ENCODE measurements at places on chromosomes 4 and X.
A peak's percentile ranks its signal among the peaks of the same experiment; 100 is the strongest.

GRCh38 chr4:157219711-157220370 lies 687 bp upstream of the GRIA2 start:
- DNase-seq: no peak

GRCh38 chrX:144627947-144628346 lies 619.4 kb upstream of the SPANXN1 start:
- DNase-seq: no peak

DNA sequence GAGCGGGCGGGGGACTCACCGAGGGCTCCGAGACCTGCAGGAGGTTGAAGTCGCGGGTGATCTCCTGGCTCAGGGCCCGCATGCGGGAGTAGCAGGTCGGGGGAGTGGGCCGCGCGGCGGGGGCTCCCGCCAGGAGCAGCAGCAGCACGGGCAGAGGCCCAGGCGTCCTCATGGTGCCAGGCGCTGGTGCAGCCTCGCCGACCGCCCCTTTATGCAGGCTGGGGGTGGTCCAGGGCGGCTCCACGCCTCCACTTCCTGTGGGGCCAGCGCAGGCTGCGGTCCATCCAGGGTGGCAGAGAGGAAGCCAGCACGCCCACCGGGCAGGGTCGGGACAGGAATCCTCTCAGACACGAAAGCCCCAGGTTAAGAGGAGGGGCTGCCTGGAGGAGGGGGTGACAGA lies at the start of gene CYTL1:
CYTL1 (minus strand) TSS at position 185 of the 400 bp plus-strand sequence; CDS start at position 172, 13 bp downstream.
- DNase-seq: no peak

DNA sequence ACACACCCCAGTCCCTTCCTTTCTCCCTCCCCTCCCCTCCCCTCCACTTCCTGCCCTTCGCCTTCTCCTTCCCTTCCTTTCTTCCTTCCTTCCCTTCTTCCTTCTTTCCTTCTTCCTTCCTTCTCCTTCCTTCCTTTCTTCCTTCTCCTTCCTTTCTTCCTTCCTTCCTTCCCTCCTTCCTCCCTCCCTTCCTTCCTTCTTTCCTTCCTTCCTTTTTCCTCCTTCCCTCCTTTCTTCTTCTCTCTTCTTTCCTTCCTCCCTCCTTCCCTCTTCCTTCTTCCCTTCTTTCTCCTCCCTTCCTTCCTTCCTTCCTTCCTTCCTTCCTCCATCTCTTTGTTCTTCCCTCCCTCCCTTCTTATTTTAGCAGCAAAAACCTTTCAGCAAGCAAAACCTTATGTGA lies 162.1 kb downstream of the EFNB1 start:
- no peak for DNase-seq

GRCh38 chr4:150464523-150464922 lies 117.4 kb upstream of the MAB21L2 start:
- DNase-seq: no peak

DNA sequence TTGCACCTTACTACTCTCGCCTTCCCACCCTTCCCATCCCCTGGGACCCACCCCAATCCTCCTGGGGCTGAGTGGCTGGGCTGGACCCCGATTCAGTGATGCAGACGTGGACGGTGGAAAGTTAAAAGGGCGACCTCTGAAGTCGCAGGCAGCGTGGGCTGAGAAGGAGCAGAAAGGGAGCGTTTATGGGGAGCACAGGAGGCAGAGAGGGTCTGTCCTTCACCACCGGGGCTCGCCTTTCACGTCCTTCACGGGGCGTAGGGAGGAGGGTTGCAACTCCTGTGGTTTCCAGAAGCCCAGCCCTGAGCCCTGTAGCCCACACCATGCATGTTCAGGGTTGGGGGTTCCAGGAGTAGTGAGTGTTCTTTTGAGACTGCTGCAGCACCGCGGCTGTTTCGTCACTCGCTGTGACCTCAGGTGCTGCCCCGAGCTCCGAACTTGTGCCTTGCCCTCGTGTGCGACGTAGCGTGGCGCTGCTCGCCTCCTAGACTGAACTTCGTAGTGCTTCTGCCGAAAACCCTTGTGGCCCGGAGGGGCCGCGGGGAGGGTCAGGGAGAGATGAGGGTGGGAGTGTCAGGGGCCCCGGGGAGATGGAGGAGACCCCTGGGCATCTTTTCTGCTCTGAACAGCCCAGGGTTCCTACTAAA lies 1.6 kb downstream of the NHS start:
- no peak for DNase-seq

DNA sequence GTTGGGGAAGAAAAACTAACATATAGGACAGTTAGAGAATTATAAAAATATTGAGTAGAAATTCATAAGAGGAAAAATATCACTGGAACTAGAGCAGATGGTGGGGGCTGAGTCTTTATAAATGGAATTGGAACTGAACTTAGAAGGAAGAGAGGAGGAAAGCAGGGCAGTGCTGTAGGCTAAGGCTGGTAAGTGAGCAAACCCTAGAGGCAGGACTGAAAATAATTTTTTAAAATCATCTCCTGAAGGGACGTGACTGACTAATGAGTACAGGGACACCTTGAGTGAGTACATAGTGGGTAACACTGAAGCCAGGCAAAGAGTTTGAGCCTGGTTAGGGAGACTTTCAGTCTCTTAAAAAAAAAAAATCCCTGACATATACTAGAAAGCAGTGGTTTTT lies 63.3 kb downstream of the GALNT7 start:
- DNase-seq: no peak

- DNase-seq: peak; percentile 50
Observed at GRCh38 chr4:2800691-2801596, 8.1 kb downstream of the SH3BP2 start.

DNA sequence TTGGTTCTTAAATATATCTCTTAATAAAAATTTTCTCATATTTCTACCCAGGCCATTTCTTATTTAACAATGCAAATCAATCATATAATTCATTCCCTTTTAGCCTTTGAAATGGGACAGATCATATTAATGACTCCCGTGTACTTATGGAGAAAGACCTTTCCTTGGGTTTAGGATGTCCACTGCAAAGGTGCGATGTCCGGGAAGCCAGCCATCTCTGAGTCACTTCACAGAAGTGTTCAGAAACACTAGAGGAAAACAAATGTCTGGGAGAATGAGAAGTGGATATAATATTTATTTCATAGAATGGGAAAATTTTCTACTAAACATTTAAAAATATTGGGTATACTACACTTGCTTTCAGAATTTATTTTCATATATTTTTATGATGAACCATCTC lies 15.3 kb downstream of the INTU start:
- no peak for DNase-seq

GRCh38 chr4:158799013-158799770 lies 30.4 kb downstream of the FNIP2 start:
- no peak for DNase-seq

- no peak for DNase-seq
Observed at GRCh38 chr4:28373191-28373590, 1512.5 kb downstream of the STIM2 start.

GRCh38 chr4:25184056-25184455 lies 23.8 kb upstream of the SEPSECS start:
- DNase-seq: no peak

DNA sequence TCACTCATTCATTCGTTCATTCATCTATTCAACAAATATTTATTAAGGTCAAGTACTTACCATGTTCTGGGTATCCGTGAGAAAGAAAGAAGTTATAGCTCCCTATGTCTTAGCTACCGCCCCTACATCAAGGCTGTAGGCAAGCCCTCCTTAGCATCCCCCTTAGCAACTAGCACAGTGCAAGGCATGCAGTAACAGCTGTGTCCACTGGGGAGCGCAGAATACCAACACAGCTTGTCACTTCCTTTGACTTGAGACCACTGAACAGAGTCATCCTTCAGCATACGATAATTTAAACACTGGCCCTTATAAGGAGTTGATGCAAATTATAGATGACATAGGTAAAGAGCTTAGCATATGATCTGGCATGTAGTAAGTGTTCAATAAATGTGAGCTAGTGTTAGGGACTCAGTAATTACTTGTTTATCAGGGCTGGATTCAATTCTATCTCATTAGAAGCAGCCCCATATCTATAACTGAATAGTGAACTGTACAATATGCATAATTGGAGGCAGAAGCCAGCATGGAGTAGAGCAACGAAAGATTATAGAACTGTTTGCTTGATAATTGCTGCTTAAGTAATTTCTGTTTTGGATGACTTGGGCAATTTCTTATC lies 8.7 kb downstream of the KIAA1210 start:
- DNase-seq: peak; percentile 71

DNA sequence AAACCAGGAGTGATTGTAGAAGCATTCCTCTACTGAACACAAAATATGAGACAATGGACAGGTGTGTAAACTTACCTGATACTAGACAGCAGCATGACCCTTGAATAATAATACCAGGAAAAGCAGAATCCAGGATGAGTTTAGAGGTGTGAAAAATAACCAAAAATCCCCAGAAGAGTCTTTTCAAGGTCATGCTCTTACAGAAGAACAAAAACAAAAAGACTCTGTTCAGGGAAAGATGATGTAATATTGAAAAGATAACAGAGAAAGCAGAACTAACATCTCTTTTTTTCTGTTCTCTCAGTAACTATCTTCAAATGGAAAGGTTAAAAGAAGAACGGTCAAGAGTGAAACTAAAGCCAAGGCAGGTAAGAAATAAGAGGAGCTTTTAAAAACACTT lies 14.0 kb upstream of the ARHGAP10 start:
- DNase-seq: no peak

GRCh38 chrX:16868920-16869319 lies 1.2 kb downstream of the RBBP7 start:
- DNase-seq: no peak

DNA sequence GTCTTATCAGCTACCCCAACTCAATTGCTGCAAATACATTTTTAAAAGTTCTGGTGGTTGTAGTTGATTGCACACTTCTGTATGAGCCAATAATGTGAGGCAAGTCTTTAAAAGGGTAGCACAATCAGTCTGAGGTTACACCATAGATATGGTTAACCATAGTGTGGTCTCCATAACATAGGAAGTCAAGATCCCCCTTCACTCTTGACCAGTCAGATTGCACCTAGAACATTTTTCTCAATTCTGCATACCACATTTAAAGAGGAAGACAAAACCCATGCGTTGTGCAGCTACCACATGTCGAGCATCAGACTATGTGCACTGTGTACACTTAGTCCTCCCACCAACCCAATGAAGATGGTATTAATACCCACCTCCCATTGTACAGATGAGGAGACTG lies 26.5 kb upstream of the CYBB start:
- no peak for DNase-seq

- no peak for DNase-seq
Observed at GRCh38 chr4:66885501-66886165, 659.7 kb downstream of the CENPC start.

GRCh38 chr4:85970535-85970934 lies 389.3 kb downstream of the MAPK10 start:
- DNase-seq: no peak

DNA sequence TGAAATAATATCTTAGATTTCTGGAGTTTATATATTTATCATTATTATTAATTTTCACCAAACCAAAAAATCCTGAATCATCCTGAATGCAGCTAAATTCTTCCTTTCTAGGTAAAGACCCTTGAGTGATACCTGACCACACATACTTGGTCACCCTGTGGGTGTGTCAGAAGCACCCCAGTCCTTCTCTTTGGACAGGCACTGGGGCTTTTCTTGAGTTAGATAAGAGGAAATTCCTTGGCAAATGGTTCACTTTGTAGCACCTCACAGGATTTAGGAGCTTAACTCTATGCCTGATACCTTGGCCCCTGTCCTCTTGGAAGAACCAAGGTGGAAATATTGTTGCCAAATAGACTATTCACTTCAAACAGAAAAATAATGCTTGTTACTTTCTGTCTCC lies 69.6 kb upstream of the PNPLA4 start:
- no peak for DNase-seq

DNA sequence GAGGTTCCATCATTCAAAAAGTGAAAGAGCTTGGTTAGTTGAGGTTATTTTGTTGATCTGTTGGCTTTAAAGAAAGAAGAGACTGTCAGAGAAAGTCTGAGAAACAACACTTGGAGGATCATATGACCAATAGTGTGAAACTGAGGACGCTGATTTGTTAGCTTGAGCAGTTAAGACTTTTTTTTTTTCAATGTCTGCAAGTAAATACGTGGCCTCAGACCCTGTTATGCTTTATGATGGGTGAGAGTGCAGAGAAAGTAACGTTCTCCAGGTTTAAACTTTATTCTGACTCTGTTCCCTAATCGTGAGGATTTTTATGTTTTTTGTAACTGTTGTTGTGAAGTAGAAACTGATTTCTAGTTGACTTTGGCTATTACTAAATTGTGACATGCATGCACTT lies 45.9 kb downstream of the GAB1 start:
- peak; percentile 53 for DNase-seq

DNA sequence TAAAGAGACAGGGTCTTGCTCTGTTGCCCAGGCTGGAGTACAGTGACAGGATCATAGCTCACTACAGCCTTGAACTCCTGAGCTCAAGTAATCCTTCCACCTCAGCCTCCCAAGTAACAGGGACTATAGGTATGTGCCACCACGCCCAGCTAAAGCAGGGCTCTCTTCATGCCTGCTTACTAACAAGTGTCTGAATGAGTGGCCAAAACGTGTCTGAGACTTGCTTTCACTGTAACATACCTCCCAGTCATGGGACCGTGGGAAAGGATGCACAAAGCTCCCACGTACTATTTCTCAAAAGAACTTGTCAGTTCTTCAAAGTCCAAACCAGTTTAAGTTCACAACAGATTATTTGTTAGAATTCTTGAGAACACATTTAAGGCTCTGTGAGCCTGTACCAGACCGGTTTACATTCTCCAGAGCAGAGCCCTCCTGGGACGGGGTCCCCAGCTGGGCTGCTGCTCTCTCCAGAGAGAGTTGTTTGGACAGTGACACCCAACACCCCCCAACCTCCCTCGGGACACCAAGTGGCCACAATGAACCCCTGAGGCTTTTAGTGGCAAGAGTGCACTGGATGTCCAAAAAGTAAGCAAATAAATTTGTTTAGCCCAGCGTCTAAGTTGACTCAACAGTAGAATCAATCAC lies 24.1 kb downstream of the SH3KBP1 start:
- no peak for DNase-seq

GRCh38 chr4:4746444-4746843 lies 113.0 kb upstream of the MSX1 start:
- no peak for DNase-seq

DNA sequence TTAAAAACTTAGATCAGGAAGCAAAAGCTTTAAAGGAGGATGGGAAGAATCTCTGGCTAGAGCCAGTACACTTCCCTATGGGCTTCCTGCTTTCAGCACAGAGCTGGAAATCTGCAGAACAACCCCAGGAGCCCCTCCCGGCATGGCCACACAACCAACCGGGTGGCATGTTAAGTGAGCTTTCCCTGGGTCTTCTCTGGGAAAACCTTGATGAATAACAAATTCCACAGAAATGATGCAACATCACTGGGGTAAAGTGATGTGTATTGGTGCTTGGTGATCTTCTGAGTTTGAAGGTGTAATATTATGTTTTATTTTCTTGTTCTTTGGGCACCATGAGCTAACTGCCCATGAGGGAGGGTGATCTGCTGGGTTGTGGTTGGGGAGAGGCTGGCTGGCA lies 22.1 kb downstream of the NHS start:
- DNase-seq: no peak

GRCh38 chr4:68404153-68404552 lies 43.1 kb upstream of the TMPRSS11E start:
- DNase-seq: peak; percentile 25

GRCh38 chrX:45804276-45804675 lies 603.6 kb upstream of the DIPK2B start:
- no peak for DNase-seq

- DNase-seq: no peak
Observed at GRCh38 chr4:107423677-107424405, 296.2 kb downstream of the PAPSS1 start.
